ENCODE measurements at places on chromosomes 12 and 14. TPM values are rescaled to one million over a fixed set of nuclear protein-coding genes. Genes with fewer than 3 reads are reported as not detected.

GRCh38 chr12:25236190-25236589 lies 14.5 kb downstream of the KRAS start:
- no peak for DNase-seq

DNA sequence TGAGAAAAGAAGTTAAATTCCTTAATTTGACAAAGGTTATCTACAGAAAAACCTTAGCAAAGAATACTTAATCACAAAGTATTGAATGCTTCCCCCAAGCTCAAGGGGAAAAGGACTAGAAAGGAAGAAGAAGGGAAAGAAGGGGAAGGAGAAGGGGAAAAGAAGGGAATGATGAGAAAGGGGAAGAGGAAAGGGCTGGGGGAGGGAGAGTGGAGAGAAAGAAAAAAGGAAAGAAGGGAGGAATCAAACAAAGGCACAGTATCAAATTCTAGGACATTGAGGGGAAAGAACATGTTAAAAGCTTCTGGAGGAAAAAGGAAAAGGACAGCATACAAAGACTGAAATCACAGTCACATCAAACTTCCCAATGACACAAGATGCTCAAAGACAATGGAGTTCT lies 70.3 kb downstream of the BCL2L14 start:
- no peak for DNase-seq

DNA sequence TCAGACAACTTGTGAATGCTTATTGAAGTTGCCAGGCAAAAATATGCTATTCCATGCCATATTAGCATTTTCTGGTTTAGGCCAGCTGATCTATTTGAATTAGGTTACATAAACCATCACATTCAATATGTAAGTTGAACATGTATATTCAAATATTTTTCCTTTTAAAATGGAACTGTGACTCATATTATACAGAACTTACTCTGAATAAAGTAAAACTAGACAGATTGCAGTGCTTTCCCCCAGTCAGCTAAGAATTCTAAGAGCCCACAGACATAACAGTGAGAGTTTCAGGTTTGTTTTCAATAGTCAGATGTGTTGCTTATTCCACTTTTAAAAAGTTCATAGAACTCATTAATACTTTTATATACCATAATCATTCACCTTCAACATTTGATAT lies 119.8 kb downstream of the MGST1 start:
- DNase-seq = no peak

GRCh38 chr14:65751510-65751909 lies 339.0 kb downstream of the FUT8 start:
- DNase-seq = no peak

DNA sequence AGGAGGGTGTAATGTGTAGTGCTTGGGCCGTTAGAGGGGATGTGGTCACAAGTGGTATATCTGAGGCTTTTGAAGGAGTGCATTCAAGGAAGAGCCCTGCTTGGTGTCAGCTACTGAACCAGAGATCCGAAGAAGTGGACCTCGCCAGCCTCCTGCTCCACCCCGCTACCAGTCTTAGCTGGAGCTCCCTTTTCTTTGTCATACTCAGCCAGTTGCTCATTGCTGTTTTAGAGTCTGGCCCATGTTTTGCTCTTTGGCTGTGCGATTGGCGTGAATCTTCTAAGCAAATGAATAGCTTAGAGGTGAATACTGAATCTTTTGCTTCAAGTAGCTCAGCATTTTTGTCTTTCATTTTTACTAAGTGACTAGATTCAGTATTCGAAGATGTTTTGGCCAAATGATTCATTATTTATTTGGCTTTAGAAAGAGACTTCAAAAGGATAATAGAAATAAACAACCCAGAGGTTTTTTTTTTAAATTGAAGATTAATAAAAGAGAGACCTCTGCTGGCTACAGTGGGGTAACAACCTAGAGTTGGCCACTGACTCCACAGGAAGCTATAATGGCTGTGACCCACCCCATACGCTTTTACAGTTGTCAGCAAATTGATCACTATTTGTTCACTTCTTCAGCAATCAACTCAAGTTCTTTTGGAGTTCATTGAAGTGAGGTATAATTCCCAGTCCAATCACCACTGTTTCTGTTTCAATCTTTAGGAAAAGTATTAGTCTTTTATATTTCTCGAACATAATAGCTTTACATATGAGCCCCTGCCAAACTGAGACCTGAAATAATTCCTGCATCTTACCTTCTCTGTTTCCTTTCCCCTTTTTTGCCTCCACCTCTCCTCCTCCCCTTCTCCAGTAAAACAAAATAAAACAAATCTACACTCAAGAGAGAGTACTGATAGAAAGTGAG lies 19.9 kb downstream of the CDKN1B start:
- DNase-seq = peak; percentile 58

- no peak for DNase-seq
These were observed 142.1 kb downstream of the TTC7B start for GRCh38 chr14:90674043-90674670.

GRCh38 chr12:90653040-90653439 lies 301.9 kb downstream of the CCER1 start:
- DNase-seq = no peak

- DNase-seq = no peak
These were observed 90.8 kb downstream of the BICD1 start for GRCh38 chr12:32197421-32197820.

DNA sequence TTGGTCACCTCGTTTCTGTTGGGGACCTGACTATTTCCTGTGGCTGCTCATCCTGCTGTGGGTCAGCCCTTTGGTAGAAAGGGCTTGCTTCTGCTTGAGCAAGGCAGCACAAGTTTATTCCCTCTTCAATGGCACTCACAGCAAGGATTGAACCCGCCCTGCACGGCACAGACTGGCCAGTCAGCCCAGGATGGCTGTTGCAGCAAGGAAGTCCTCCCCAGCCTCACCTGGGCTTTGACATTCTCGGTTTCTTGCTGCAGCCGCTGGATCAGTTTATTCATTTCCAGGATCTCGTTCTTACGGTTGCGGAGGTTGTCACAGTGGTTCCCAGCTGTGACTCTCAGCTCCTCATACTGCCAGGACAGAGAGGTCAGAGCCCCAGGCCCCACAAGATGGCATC lies 9.5 kb downstream of the KRT82 start:
- DNase-seq = no peak

DNA sequence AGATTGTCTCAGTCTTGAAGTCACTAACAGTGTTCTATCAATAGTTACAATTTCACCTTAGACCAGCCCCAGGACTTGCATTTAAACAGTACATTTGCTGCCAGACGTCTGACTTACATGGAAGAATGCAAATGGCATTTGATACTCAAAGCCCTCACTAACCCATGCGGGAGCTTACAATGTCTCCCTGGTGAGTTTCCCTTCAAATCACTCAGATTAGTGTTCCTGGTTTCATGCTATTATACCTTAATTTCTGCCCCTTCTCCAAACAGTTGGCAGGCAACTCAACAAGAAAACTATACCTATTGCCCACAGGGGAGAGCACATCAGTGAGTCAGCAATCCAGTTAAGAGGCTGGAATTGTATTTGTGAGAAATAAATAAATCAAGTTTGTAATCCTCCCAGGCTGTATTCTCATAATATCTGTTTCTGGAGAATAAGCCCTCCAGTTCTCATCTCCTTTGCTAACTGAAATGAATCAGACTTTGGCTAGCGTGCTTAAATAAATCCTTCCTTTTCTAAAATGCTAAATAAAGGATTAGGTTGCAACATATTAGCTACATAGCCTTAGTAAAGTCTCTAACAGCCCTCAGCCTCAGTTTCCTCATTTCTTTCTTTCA lies 23.7 kb downstream of the GSTZ1 start:
- DNase-seq = peak; percentile 20

DNA sequence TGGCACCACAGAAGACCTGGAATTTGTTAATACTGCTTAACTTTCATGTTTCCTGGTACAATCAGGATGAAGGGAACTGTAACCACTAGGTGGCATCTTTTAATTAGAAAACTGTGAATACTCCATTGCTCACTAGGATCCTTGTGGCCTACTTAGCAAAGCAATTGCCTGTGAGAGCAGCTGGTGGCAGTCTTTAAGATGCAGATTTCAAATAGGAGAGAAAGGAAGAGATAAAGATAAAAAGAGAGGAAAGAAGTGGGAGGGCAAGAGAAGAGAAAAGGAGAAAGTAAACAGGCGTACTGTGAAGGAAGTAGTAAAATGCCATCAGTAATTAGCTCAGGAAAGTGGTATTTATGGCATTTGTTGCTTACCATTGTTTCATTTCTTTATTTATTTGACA lies 114.5 kb downstream of the RAD51B start:
- DNase-seq = peak; percentile 88

DNA sequence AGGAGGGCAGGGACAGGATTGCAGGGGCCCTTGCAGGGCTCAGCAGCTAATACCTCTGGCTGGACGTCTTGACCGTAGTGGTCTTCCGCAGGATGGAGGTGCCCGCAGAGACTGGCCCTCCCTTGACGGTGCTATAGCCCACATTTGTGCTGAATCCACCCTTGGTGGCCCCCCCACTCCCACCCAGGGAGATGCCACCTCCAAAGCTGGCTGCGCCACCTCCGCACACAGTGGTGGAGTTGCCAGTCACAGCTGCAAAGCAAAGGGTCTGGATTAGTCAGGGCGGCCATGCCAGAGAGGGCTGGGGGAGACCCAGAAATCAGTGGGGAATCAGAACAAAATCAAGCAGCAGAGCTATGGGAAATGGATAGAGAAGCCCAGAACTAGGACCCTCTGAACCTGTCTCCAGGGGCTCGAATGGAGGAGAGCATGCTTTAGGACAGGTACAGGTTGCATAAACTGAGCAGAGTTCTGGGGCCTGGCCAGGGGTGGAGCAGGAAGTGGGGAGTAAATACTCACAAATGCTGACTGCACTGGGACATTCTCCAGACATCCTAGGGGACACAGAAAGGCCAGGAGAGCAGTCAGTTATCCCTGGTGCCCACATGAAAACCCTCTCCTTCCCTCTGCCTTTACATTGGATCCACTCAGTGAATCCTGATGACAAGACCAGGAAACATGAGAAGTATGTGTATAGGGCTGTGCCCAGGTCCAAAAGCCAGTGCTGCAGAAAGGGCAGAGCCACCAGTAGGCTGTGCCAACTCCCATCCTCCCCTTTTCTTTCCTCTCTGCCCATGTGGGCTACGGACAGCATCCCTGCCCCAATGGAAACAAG lies 8.1 kb upstream of the KRT4 start:
- peak; percentile 40 for DNase-seq

DNA sequence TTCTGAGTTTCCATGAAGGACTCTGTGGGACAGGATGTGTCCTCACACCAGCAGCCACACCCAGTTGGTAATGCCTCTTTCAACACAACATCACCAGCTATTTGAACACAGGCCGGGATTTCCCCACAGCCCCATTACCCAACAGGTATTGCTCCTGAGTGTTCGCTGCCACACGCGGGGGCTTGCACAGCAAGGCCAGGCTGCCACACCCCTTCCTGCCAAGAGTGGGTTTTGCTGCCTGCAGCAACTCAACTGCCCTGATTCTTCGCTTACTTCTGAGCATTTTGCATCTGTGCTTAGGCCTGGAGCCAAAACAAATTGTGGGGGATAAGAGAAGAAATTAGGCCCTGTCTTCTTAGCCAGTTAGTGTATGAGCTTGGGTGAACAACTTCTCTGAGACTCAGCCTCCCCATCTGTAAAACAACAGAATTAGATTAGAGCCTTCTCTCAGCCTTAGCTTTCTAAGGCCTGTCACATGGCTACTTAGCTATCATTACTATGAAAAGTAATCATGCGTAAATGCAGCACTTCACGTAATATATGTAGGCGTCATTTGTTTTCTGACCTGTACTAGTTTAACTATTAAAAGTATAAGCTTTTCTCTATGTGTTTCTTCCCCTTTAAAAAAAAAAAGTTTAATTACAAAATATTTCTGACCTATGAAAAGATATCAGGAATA lies 20.0 kb downstream of the CKAP4 start:
- peak; percentile 65 for DNase-seq

GRCh38 chr12:90515199-90516175 lies 439.5 kb downstream of the CCER1 start:
- peak; percentile 55 for DNase-seq

- peak; percentile 20 for DNase-seq
These were observed 120.6 kb downstream of the PRICKLE1 start for GRCh38 chr12:42468921-42469320.

GRCh38 chr12:126483145-126484068 lies 1418.2 kb downstream of the AACS start:
- peak; percentile 81 for DNase-seq

- no peak for DNase-seq
These were observed 17.4 kb downstream of the COL2A1 start for GRCh38 chr12:47986832-47987231.

DNA sequence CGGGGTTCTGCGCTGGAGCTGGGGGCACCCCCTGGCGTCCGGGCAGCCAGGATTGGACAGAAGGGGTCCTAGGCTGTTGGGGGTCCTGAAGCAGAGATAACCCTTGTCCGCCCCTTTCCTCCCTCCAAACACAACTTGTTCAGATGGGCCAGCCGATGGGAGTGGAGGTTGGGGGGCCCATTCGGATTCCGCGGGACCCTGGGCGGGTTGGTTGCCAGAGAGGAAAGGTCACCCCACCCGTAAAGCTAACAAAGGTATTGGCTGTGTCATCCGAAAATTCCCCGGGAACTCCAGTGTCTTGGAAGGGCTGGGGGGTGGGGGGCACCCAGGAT lies 1.3 kb downstream of the FAM222A start:
- no peak for DNase-seq

GRCh38 chr12:97223419-97223818 lies 239.2 kb upstream of the RMST start:
- no peak for DNase-seq

GRCh38 chr12:109264943-109265650 lies 44.0 kb downstream of the FOXN4 start:
- DNase-seq = no peak

GCH1 gene
- total RNA-seq = 26.9 TPM

BCL2L14 gene
- total RNA-seq = not detected

BICD1 gene
- total RNA-seq = 15.7 TPM

SLC6A12 gene
- not detected for total RNA-seq

SLCO1A2 gene
- not detected for total RNA-seq

PROX2 gene
- total RNA-seq = not detected

NXPH4 gene
- 15.1 TPM for total RNA-seq

PRH2 gene
- total RNA-seq = not detected

KRT2 gene
- 0.23 TPM for total RNA-seq

PYM1 gene
- total RNA-seq = 42.9 TPM

BIN2 gene
- total RNA-seq = not detected

FRS2 gene
- total RNA-seq = 17.6 TPM

GUCY2C gene
- not detected for total RNA-seq

LTB4R2 gene
- total RNA-seq = 9.3 TPM

GPR137C gene
- total RNA-seq = 0.63 TPM

JAG2 gene
- 57.1 TPM for total RNA-seq

TSPAN8 gene
- 1.3 TPM for total RNA-seq

Data from PC-3 (cell line).